ENCODE measurements at places on chromosomes 6 and 20.

DNA sequence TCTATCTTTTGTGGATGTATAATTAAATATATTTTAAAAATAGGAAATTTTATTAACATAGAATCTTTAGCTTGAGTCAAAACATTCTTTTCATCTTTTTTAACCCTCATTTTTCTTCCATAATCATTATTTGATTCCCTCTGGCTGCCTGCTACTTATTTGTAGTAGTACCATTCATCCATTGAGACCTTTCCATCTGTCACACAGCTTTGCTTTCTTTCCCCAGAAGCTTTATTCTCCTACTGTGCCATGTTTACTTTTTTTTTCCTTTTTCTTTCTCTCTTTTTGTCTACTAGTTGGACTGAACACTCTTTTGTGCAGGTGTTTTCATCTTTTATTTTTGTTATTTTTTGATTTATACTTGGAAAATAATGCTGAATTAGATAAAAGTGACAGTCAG is 522.6 kb upstream of the MMS22L start:
- DNase-seq, result no peak

DNA sequence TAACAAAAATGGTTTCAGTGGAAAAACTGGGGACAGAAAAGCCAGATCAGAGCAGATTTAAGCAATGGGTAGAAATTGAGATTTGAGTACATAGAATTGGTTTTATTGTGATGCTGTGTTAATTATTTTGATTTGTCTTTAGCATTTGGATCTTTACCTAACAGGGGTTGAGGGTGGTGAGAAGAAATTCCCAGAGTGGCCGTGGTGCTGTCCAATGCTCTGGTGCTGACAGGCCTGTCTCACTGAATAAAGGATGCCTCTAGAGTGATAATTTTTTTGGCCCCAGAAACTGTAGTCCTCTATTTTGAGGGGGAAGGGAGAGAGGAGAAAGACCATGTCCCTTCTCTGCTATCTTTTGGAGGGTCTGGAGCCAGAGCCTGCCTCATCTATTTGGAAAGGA is 79.1 kb downstream of the LYRM2 start:
- DNase-seq, result no peak

DNA sequence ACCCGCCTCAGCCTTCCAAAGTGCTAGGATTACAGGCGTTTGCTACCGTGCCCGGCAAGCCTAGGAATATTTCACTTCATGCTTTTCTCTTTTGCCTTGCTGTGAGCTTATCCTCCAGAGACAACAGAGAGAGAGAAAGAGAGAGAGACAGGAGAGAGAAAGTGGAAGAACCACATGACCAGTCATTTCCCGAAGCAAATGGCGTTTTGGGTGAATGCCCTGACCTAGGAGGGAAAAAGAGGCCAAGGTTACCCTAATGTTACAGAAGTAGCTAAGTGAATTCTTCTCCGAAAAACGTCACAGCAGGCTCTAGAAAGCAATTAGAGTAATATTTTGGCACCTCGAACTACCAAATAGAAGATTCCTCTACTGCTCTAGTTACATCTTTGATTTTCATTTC is 9.1 kb downstream of the SGK1 start:
- DNase-seq, result no peak

DNA sequence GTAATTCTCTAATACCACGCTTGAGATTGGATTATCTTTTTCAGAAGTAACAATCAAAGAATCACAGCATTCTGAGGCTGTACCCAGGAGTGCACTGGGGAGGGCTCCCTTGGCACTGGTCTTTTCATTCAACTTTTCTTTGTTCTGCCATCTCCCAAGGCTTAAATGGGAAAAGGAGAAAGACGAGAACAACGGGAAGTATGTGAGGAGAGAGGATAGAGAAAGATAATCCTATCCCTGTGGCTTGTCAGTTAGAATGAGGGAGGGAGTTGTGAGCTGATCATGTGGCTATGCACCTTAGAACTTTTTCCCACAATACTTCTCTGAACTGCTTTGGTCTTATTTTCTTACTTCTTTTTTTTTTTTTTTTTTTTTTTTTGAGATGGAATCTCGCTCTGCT is 83.1 kb downstream of the CAP2 start:
- no peak for DNase-seq

GRCh38 chr20:35721219-35721618 is 20.8 kb downstream of the RBM39 start:
- no peak for DNase-seq

GRCh38 chr20:25147716-25148115 is 47.8 kb upstream of the ENTPD6 start:
- no peak for DNase-seq

- DNase-seq, result no peak
Measured at GRCh38 chr6:113876695-113877094, 19.6 kb downstream of the MARCKS start.

GRCh38 chr6:1872649-1873131 is 263.0 kb downstream of the FOXC1 start:
- no peak for DNase-seq

GRCh38 chr6:28742668-28743270 is 181.0 kb downstream of the TRIM27 start:
- DNase-seq, result no peak

- DNase-seq, result no peak
Measured at GRCh38 chr20:10906834-10907233, 233.0 kb upstream of the JAG1 start.

GRCh38 chr20:5606350-5606749 is 143.9 kb upstream of the SHLD1 start:
- no peak for DNase-seq

DNA sequence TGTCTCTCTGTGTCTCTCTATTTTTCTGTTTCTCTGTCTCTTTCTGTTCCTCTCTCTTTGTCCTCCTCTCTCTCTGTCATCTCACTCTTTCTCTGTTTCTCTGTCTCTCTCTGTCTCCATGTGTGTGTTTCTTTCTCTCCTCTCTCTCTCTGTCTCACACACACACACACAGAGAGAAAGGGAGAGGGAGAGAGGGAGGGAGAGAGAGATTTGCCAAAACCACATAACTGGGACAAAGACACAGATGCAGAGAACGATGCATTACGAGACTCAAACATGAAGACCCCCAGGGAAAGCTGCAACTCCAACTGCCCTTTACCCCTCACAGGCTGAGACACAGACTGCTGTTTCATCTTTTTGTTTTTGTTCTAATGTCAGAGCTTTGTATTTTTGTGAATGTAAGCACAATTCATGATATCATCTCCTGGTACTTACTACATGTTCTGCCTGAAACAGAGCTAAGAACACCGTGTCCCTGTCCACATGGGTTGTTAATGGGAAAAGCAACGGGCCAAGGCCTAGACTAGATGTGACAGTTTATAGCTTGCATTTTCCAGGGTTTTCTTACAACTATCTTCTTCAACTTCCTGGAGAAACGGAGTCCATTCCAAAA is 177.1 kb upstream of the ARID1B start:
- no peak for DNase-seq

- DNase-seq, result no peak
Measured at GRCh38 chr6:170076466-170077165, 214.3 kb downstream of the DLL1 start.

DNA sequence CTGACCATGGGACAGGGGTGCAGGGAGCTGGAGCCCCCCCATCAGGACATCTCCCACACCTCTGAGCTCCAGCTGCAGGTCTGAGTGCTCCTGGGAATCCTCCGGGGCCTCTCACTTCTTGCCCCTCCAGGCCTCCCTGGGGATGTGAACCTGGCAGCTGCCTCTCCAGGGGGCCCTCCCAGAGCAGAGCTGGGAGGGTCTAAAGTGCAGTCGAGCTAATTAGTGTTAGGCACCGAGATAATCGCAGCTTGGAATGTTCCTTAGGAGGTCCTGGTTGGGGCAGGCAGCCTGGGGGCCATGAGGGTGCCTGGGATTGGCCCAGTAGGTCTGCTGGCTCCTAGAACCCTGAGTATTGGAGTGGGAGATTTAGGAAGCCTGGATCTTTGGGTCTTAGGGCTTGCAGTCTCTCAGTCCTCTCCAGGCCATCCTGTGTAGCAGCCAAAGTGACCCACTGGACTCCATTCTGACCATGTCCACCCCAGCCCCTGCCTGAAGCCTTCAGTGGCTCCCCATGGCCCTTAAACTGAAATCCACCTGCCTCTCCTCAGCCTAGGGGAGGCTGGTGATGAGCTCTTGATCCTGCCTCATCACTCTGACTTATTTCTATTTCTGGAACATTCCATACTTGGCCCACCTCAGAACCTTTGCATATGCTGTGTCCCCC is 26.0 kb downstream of the CEBPB start:
- DNase-seq, result no peak

DNA sequence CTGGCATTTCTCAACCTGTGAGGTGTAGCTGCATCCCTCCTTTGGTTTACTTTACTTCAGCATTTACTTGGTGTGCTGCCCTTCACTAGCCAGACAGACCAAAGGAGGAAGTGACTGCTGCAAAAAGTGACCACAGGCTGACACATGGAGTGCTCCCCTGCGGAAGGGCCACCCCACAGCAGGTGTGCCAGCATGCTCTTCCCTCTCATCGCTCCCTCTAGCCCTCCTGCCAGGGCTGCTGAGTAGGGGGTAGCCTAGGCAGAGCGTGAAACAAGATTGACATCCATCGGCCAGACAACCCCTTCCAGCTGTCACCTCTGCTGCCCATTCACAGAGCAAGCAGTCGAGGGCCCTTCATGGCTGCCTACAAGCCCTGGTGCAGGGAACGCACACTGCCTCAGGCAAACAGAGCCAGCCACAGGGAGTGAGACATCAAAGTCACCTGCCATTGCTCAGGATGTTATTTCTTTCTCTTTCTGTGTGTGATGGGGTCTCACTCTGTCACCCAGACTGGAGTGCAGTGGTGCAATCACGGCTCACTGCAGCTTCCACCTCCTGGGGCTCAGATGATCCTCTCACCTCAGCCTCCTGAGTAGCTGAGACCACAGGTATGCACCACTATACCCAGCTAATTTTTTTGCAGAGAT is 102.0 kb upstream of the RPS6KA2 start:
- DNase-seq, result no peak

DNA sequence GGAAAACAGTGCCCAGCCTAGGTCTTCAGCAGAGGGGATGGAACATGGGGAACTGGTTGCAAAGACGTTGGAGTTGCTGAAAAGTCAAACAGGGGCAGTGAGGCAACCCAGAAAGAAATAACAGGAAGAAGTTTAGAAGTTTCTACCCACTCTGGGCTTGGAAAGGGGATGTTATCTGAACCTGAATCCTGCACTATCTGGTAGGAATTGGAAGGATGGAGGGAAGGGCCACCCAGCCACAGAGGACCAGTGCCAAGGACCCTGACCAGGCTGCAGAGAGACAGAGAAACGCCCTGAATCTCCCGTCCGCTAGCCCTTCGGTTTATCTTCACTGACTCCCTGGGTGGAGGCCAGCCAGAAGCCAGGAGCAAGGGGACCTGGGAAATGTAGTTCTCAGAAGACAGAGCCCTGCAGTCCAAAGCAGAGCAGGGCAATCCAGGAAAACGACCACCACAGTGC is 217.3 kb upstream of the RREB1 start:
- DNase-seq, result no peak

DNA sequence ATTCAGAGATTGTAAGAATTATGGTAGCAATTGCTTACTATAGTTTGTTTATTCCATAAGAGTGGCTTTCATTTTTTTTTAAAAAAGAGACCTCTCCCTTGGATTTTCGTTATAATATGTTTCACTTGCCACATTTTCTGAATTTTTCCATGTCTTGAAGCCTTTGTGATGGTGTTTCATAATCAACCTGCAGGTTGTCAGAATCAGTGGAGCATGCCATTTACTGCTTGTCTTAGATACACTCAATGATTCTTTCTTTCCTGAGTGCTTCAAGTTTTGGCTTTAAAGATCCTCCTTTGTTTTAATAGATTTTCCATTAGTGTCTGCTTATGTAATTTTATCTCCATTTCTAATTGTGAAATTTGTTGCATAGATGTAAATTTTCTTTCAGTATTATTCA is 31.2 kb downstream of the KCNQ5 start:
- DNase-seq, result no peak

DNA sequence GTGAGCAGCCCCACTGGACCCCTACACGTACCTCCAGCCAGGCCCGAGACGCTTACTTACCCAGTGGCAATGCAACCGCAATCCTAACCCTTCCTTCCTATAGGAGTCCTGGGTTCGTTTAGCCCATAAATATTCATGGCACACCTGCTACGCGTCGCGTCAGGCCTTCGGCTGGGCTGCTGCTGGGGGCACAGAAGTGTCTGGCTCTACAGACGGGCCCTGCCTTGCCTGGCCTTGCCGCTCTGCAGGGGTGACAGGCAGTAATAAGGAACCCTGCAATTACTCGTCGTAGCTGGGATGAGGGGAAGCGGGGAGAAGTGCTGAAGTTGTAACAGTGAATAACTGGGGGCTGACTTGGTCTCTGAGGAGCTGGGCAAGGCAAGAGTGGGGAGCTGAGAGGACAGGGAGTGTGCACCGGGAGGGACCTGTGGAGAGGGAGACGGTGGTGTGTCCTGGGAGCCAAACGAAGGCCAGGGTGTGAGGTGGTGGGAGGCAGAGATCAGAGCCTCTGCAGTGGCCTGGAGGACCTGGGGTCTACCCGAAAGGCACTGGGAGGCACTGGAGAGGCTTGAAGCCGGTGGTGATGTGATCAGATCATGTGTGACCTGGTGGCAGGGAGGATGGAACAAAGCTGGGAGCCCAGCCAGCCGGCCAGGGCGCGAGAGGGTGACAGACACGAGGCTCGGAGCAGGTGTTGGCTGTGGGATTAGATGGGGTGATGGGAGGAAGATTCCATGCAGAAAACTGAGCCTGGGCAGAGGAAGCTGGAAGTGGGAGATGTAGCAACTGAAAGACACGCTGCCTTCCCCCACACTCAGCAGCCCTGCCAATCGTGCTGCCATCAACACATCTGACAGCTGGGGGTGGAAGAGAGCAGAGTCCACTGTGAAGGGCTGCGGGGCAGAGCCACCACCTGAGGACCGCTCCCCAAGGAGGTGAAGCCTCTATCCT is 36.4 kb downstream of the PSMG4 start:
- DNase-seq, result no peak

DNA sequence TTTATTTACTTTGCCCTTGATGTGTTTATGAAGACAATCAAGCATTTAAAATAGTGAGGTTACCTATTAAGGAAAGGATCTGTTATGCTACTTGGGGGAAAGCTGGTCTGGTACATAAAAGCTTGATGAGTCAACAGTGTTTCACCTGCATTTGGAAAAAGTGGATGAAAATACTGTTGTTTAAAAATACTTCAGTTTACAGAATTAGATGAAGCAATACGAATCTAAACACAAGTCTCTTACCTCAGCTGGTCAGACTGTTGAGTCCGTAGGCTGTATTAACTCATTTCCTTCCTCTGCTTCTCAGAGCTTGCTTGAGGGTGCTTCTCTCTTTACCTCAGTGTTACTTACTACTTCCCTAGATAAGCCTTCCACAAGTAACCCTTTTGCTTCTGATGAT is 36.1 kb downstream of the NKX2-4 start:
- no peak for DNase-seq

- DNase-seq, result no peak
Measured at GRCh38 chr20:16279320-16279719, 293.9 kb downstream of the KIF16B start.

- no peak for DNase-seq
Measured at GRCh38 chr6:137744877-137745276, 122.2 kb upstream of the TNFAIP3 start.

- peak; percentile 66 for DNase-seq
Measured at GRCh38 chr6:131602781-131603312, 25.2 kb downstream of the MED23 start.

- DNase-seq, result no peak
Measured at GRCh38 chr6:69832558-69832957, 33.8 kb upstream of the COL19A1 start.
